CD4-positive, alpha-beta T cell treated with Interleukin-1 beta for 1 hour (primary cell): ENCODE measurements at places on chromosomes 7 and 10.

GRCh38 chr10:10552948-10553347, 464.7 kb upstream of the CELF2 start:
- DNase-seq = no peak

DNA sequence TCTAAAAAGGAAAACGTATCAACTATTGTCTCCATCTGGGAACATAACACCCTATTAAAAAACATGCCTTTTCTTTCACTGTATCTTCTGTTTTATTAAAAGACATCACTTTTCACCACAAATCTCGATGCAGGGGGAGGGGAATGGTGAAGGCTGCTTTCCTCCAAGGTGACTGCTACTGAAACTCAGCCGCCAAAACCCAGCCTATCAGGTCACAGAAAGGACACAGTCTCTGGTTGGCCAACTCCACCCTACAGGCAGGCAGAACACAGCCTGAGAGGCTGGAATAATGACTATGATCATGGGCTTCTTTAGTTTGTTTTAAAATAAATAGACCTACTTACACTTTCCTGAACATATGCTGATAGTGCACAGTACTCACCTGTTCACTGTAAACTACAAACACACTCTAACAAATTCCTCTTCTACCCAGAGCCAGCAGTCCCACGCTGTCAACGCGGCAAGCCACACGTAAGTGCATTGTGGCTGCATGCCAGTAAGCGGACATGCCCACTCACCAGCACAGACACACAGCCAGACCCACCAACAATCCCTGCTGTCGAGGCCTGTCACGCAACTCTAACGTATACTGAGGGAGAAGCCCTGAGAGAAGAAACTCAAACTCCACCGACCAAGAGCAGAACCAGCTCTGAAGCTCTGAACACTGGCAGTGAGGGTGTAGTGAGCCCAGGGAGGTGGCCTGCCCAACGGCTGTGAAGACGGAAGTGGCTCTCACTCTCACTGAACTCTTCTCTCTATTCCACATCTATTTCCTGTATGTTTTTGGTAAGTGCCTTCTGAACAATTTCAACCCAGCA, 41.8 kb downstream of the NCAPG2 start:
- DNase-seq = no peak

DNA sequence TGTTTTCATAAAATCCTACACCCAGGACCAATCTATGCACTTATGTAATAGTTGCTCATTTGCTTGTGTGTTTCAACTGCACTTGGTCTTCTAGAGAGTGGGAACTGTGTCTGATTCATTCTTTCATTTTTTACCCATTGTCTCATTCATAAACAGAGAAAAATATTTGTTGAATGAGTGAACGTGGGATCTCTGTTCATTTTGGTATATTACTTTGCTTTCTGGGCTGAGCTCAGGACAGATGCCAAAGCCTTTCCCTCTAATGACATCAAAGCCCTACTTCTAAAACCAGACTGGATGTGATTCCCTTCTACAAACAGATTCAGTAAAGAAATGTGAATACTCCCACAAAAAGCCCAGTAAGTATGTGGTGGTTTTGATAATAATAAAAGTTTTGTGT, 145.2 kb downstream of the ST7 start:
- no peak for DNase-seq

DNA sequence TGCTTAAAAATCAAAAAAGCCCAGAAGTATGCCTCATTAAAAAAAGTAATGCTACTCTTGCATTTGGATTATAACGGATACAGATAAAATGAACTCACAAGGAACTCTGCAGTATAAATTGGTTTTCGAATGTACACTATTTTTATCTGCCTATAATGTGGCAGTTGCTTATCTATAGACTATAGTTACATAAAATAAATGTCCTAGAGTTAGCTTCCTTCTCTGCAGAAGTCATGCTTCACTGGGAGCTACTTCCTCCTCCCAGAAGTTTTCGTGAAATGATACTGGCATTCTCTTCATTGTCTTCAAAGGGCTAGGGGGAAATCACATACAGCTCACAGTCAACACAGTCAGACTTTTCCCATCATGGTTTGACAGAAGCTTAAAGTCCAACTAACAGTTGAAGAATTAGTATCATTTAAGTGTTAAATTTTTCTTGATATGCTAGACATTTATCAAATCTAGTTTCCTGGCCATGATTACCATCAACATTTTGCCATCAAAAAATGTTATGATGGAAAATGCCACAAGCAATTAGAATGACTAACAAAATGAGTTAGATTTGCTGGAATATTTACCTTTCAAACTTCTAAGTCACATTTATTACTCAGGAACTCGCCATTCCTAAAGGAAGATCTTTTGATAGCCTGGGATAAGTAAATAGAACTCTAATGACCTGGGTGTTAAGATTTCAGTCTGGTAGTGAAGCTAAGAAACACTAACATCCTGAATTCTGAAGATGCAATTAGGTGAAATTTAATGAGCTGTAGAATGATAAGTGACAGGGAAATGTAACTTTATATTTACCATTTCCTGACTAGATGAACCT, 87.3 kb upstream of the TRIL start:
- no peak for DNase-seq

DNA sequence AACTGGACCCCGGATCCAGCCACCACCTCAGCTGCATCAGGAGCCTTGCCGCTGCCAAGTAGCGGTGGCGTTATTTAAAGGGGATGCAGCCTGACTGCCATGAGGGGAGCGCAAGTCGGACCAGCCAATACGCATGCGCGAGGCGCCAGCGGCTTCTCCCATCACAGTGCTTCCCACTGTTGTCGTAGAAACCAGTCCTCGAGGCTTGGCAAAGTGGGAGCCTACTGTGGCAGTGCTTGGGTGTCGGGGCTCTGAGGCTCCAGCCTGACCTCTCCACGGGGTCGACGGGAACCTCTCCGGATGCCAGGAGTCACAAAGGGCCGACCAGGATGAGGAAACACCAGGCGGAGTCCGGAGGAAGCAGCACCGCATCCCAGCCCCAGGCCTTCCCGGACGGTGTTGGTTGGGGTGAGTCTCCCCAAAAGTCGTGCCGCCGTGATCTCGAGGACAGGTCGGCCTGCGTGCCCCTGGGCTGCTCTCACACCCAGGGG, 369.6 kb downstream of the ZNF716 start:
- no peak for DNase-seq

DNA sequence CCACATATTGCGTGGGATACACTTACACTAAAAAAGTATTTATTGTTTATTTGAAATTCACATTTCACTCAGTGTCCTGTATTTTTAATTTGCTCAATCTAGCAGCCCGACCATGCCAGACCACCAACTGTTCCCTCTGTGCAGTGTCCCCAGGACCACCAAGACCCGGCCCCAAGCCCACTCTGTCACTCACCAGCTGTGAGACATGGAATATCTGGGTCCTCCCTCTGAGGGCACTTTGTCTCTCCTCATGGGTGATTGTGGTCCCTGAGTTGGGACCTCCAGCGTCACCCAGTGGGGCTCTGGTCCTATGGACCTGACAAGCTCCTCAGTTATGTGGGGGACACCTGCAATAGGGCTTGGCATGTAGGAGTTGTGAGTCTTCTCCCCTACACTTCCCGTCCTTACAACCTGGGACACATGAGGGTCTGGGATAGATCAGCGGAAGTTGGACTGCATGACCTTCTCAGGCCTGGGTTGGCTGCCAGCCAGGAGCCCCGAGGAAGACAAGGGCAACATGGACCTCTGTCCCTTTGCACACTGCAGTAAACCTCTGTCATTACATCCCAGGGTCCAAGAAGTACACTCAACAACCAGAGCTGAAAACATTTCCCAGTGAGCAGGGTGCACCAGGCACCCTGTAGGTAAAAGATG, 12.1 kb downstream of the C10orf71 start:
- DNase-seq = no peak

GRCh38 chr10:80070057-80070456, 8.4 kb upstream of the TMEM254 start:
- DNase-seq = no peak

GRCh38 chr10:132897516-132898381, 44.6 kb downstream of the CFAP46 start:
- no peak for DNase-seq

DNA sequence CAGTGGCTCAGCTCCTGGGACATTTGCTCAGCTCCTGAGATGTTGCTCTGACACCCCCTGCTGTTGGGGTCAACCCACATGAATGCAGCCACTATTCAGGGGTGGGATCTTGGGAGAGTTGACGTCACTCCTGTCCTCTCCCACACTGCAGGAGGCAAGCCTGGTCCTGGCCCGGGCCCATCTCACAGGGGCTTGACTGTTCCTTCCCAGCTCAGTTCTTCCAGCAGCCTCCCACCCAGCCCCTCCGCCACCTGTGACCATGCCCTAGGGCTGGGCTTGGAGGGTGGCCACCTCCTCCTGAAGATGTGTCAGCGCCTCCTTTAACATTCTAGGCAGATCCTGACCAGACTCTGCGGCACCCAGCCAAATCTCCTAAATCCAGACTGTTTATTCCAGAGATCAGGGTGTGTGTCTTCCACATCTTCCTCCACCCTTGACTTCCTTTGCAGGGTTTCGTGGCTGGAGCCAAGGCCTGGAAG, 19.1 kb upstream of the OPALIN start:
- no peak for DNase-seq

DNA sequence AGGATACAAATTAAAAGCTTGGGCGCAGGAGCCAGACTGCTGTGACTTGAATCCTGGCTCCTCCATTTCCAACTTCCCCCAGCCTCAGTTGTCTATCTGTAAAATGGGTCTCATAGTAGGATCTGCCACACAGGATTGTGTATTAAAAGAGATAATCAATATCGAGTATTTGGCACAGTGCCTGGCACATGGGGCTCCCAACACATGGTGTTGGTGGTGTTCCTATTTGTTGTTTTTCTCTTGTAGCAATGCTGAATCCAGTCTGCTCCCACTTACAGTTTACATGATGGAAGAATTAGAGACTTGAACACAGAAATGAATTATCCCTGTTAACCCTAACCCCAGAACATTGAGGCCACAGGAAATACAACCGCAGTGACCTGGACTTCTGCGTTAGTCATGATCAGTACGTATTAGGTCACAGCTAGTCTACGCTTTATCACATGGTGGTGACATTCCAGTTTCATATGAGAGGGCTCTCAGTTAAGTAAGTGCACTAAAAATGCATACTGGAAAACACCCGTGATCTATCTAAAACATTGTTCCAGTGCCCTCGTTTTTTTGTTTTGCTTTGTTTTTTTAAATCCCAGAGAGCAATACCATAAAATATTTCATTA, 169.5 kb upstream of the KLF14 start:
- DNase-seq = peak; percentile 35

GRCh38 chr10:124386186-124387077, 32.3 kb downstream of the OAT start:
- DNase-seq = no peak
